ENCODE measurements at places on chromosomes 4 and X.

DNA sequence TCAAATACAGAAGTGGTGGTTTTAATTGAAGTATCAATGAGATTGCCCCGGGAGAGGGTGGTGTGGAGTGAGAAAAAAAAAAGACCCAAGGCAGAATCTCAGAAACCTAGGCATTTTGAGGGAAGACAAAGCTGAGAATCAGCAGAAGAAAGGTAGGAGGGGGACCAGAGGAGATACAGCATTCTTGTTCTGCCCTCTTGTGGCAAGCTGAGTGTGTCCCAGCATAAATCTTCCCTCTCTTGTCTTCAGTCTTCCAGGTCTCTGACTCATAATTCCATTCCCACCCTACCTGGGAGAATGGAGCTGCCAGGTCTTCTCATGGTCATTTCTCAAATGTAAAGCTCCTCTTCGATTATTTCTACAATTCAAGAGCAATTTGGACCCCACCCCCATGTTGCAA, 32.7 kb upstream of the MAGED1 start:
- no peak for DNase-seq

GRCh38 chr4:3437582-3437936, 4.2 kb upstream of the HGFAC start:
- no peak for DNase-seq

DNA sequence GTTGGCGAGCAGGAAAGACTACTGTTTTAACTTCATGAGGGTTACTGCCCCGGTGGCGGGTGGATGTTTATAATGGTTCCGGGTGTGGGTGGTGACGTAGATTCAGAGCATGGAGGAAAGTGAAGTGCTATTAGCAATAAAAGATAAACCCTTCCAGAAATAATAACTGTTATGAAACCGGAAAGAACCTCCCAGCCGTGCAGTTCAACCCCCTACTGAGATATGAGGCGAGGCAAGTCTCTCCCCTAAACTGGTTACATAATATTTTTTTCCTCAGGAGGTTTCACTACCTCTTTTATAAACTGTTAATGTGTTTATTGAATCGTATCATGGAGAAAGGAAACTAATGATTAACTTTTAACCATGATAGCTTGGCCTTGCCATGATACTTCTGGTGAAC, 33.9 kb upstream of the STIM2 start:
- DNase-seq = no peak

- DNase-seq = no peak
Observed at GRCh38 chrX:30302956-30303355, 6.2 kb downstream of the NR0B1 start.

DNA sequence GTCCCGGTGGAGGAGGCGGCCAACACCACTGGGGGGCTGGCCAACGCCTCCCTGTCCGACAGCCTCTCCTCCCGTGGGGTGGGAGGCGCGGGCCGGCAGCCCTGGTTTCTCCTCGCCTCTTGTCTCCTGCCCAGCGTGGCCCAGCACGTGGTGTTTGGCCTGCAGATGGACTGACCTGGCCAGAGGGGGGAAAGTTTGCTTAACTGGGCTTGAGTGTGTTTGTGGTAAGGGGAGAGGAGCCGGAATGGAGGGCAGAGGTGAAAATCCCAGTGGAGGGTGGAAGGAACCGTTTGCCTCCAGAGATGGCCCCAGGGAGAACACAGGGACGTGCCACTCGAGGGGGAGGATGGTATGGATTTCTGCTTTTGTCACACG, 27.6 kb downstream of the NYX start:
- no peak for DNase-seq

DNA sequence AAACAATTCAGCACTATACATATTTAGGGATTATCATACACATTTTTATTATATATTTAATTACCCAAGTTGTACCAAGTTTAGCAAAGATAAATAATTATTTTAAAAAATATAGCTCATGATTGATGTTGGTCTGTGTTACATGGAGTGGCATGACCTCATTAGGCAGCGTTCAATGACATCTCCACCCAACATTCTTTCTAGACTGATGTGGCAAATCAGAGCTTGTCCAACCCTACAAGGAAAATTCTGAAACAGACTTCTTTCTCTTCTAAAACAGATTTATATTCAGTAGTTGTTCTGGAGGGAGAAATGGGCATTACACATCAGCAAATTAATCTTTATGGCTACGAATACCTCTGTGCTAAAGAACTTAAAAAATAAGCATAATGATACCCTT, 189.7 kb downstream of the PDGFC start:
- no peak for DNase-seq

DNA sequence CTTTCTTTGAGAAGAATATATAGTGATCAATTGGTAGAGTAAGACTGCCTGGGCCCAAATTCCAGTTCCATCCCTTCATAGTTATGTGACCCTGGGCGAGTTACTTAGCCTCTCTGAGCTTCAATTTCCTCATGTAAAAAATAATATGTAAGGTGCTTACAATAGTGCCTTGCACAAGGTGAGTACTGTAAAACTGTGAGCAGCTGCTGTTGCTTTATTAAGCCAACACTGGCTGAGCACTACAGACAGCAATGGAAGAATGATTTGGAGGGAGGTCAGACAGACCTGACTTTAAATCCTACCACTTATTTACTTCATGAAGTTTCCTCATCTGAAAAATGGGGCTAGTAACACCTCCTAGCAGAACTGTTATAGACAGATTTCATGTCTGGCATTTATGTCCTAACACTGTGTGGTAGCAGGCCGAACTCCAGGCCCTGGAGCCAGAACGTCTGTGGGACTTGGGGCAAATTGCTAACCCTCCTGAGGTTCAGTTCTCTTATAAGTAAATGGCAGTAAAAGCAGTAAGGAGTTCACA, 53.8 kb downstream of the RNF150 start:
- no peak for DNase-seq

DNA sequence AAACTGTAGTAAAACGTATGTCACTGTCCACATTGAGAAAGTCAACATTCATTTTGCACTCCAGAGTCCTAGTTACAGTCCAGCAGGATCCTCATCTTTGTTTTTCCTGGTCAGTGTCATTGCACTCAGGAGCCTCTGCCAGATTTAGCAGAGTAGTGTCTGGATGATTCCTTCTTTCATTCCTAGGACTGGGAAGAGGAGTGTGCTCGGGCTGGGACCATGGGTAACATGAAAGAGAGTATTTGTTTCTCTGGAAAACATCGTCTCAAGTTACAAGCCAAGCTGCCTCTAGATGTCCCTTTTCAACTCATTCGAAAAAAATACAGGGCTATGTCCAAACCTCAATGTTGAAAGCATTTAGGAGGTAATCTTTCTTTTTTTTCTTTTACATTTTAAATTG, 69.9 kb upstream of the TNIP3 start:
- no peak for DNase-seq

DNA sequence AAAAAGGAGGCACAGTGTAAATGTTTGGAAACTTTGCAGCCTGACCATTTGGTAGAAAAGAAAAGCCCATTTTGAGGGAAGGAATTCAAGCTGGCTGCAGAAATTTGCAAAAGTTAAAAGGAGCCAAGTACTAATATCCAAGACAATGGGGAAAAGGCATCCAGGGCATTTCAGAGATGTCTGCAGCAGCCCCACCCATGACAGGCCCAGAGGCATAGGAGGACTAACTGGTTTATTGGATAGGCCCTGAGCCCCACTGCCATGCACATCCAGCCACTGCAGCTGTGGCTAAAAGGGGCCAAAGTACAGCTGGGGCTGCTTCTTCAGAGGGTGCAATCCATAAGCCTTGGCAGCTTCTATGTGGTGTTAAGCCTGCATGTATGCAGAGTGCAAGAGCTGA, 104.9 kb downstream of the HS3ST1 start:
- no peak for DNase-seq

DNA sequence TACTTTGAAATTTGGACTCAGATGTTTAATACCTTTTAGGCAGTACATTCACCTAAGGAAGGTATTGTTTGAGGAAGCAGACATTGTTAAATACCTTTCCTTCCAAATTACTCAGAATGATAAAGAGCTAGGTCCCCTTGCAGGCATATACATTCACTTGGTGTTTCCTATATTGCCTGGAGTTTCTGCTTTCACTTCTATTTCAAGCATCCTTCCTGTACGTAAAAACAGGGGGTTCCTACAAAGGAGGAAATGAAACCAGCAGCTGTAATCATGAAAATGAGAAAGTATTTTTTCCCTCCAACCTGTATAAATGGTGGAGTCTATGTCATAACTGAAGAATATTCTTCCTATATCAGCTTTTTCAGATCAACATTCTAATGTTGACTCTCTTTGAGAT, 90.4 kb upstream of the RASGEF1B start:
- no peak for DNase-seq

DNA sequence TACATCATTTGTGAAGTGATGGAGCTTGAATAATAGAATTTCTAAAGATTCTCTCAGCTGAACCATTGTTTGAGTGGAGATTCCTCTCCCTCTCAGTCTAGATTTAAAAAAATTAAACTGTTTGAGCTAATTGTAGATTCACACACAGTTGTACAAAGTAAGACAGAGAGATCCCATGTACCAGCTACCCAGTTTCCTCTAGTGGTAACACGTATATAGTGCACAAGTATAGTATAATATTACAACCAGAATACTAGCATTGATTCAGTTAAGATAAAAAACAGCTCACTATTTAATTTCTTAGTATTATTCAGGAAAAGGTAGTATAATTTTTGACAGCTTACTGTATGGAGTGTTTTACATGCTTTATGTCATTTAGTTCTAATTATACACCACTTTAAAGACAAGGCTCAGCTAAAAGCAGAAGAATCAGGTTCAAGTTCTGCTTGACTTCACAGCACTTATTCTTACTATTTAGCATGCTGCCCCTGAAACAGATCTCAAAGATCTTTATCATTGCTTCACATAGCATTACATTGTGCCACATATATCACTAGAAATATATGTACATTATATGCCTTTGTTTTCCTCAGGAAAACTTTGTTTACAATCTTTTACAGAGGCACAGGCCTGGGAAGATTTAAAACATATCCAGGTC, 136.1 kb downstream of the SNCA start:
- no peak for DNase-seq

GRCh38 chr4:16034010-16034748, 49.6 kb downstream of the PROM1 start:
- no peak for DNase-seq

DNA sequence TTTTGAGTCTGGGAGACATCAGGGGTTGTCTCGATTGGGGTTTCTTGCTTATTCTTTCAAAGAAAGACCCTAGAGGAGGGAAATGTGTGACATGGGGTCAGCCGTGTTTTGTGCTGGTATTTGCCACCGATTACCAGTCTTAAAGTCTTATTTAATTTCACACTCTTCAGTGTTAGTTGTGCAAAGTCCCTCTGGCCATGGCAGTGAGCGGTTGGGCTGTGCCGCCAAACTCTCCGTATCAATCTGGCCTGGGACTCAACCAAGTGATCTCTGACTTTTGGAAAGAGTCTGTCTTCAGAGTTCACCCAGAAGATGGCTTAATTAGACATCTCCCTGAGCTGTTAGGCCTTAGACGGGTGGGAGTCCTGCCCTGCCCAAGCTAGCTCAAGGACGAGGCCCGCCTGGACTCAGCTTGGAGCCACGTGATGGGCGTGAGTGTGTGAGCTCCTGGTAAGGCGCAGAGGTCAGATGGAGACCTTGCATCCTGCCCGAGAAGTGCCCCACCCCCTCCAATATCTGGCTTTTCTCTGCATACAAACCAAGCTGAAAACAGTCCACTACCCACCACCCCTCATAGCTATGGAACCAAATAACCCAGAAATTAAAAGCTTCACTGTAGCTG, 3.8 kb upstream of the PITX2 start:
- no peak for DNase-seq

GRCh38 chrX:100376576-100376975, 33.5 kb downstream of the PCDH19 start:
- no peak for DNase-seq

- no peak for DNase-seq
Observed at GRCh38 chr4:16122784-16123183, 39.0 kb upstream of the PROM1 start.

GRCh38 chr4:1012034-1012739, 761 bp downstream of the FGFRL1 start:
- DNase-seq = no peak

DNA sequence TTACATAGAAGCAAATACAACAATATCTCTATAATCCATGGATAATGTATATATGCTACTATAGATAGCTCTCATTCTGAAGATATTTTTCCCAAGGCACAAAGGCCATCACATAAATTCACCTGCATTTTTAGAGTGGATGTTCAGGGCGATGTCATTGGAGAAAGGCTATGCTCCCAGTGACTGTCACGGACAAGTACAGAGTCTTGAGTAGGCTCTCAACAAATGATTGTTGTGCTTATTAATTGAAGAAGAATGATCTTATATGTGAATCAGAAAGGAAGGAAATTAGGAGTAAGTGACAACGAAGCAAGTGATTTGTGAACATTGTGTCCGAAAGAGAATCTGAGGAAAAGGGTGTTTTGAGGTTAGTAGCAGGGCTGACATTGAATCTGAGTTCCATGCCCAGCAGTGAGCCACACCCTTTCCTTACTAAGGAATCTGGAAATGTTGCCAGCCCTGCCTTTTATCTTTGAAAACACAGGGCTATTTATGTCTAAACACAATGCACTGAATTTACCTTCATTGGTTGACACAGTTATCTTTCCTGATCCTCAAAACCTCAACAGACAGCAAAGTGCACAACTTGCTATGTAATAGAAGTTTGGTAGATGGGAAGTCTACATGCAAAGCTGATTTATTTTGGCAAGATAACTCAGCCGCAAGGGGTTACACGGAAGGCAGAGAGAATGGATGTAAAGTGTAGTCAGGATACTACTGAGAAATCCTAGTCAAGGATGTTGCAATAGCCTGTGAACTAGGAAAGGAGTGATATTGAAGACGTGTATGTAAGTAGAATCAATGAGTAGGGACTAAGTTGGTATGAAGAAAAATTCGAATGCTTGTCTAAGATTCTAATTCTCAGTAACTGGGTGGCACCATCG, 50.4 kb downstream of the SORBS2 start:
- no peak for DNase-seq

DNA sequence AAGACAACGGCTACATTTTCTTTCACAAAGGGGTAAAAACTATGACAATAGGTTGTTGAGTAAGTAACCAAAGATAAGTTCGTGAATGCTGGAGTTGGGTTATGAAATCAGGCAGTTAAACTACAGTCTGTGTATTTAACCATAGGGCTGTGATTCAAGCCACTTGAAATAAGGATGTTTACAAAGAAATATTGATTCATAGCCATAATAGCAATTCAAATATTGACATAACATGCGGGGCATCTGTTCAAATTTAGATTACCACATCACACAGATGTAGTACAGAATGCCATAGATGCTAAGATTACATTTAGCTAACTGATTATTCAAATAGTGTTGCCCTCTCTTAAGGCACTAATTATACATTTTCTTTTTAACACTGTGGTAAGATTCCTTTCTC, 364.1 kb downstream of the FSTL5 start:
- no peak for DNase-seq

- no peak for DNase-seq
Observed at GRCh38 chr4:55143858-55144257, 18.5 kb upstream of the KDR start.

DNA sequence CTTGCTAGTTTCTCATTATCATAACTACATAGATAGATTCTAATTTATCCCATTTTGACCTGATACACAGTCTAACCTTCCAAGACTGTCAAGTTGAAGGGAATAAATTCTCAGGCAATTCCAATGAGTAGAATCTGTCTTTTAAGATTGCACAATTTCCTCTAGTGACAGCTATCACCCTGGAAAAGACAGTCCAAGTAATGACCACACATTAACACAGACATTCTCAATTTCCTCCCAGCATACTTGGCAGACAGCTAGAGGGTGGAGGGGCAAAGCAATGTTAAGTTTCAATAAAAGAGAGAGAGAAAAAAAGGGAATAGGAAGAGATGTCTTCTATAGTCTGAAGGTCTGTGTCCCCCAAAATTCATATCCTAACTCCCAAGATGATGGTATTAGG, 234.7 kb downstream of the LDB2 start:
- no peak for DNase-seq

GRCh38 chr4:89829470-89830138, 7.4 kb downstream of the SNCA start:
- no peak for DNase-seq

Data from stimulated activated CD4-positive, alpha-beta T cell treated with anti-CD3 and anti-CD28 coated beads, Interleukin-4, amount 100 ng/mL, for 48 hours (primary cell).